ENCODE measurements at places on chromosomes 13 and 19. TPM values are rescaled to one million over a fixed set of nuclear protein-coding genes. Genes with fewer than 3 reads are reported as not detected.

Gene RNF113B
- not detected for polyA plus RNA-seq

Gene CYP2A6
- not detected for polyA plus RNA-seq

DNA sequence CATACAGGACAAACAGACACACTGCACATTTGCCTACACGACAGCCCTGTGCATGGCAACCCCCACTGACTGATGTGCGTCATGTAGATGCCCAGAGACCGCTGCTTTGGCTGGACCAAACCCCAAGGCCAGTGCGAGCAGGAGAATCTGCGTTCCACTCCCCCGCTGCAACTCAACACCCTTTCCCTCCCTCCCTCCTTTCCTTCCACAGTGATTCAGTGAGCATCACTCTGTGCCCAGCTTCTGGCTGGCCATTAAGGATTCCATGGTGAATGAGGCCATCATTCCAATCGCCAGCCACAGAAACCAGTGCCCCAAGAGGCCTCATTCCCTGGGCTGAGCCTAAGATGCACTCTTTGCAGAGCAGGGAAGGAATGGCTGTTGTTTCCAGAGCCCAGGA lies 61.6 kb downstream of the GSX1 start:
- no peak for DNase-seq

- no peak for DNase-seq
Observed at GRCh38 chr13:28621449-28621848, 37.5 kb upstream of the POMP start.

- no peak for DNase-seq
Observed at GRCh38 chr19:41740415-41741243, 14.7 kb upstream of the CEACAM6 start.

Gene SYCN
- polyA plus RNA-seq, result not detected

Gene GAS6
- polyA plus RNA-seq, result not detected

GRCh38 chr19:1116726-1117581 lies 13.2 kb downstream of the GPX4 start:
- no peak for DNase-seq

- DNase-seq, result no peak
Observed at GRCh38 chr19:44573183-44573582, 40.2 kb upstream of the IGSF23 start.

GRCh38 chr13:67736646-67737420 lies 506.7 kb upstream of the PCDH9 start:
- DNase-seq, result no peak

DNA sequence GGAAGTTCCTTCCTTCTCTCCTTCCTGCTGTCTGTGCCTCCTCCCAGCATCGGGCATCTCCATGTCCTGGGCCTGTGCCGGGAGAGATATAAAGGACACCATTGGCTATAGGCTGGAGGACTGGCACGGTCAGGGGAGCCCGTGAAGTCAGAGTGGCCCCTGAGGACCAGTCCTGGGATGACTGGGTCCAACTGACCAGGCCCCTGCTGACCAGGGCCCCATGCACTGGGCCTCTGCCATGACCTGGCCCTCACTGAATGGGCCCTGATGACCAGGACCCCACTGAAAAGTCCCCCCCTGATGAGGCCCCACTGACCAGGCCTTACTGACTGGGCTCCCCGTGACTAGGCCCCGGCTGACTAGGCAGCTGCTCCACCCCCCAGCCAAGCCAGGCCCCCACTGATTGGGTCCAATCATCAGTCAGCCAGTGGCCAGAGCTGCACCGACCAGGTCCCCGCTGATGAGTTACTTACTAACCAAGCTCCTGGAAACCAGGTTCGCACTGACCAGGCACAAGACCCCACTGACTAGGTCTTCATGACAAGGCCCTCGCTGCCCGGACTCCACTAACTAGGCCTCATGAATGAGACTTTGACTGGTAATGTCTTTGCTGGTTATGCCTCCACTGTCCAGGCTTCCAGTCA lies 20.0 kb upstream of the ZNF14 start:
- DNase-seq, result no peak

Gene OVOL3
- not detected for polyA plus RNA-seq

GRCh38 chr13:77465603-77466195 lies 69.8 kb upstream of the SCEL start:
- no peak for DNase-seq

GRCh38 chr13:67726979-67727378 lies 496.8 kb upstream of the PCDH9 start:
- DNase-seq, result no peak

DNA sequence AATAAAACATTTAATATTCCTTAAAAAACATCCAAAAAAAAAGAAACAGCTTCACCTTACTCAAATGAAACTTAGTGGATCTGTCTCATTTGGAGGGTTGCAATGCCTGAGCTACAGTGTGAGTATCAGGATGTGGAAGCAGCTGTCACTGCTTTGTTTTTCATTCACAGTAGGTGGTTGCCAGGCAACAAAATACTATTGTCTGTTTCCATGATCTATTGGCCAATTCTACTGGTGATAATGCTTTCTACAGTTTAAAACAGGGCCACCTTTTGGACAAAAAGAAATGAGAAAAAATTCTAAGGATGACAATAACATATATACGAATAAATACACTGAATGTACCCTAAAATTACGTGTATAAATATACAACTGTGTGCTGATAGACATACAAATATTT lies 3.0 kb downstream of the ENOX1 start:
- no peak for DNase-seq

GRCh38 chr13:36788276-36788675 lies 30.7 kb upstream of the RFXAP start:
- DNase-seq, result no peak

Gene RASGRP4
- polyA plus RNA-seq, result 1.6 TPM

Measured in CD4-positive, CD25-positive, alpha-beta regulatory T cell (primary cell).